ENCODE measurements at places on chromosomes 5 and 9.

DNA sequence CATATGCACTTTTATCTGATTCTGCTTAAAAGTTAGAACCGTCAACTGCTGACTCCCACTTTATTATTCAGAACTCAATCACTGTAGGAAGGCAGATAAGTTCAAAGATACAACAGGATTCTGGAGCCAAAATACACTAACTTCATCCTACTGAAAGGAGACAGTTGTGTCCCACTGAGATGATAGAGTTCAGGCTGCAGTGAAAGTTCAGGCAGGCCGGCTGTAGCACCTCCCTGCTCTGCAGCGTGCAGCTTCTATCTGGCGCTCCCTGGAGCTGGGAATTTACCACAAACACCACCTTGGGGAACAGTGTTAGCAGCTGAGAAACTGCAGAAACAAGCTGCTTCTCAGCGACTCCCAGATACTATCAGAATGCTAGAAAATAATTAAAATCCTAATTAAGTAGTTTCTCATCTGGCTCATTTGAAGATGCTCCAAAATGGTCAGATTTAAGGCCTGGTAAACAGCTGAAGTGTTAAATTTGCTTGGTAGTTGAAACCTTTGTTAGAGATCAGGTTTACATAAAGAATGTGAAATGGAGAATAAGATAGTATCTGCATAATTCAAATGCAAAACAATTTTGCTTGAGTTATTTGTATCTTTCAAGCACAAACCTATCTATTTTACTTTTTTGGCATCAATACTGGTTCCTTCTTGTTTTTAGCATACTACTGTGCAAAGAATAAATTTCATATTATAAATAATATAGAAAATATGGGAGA is 52.3 kb upstream of the CNTLN start:
- DNase-seq, result no peak

- DNase-seq, result no peak
Measured at GRCh38 chr9:84502066-84502465, 161.5 kb upstream of the SLC28A3 start.

DNA sequence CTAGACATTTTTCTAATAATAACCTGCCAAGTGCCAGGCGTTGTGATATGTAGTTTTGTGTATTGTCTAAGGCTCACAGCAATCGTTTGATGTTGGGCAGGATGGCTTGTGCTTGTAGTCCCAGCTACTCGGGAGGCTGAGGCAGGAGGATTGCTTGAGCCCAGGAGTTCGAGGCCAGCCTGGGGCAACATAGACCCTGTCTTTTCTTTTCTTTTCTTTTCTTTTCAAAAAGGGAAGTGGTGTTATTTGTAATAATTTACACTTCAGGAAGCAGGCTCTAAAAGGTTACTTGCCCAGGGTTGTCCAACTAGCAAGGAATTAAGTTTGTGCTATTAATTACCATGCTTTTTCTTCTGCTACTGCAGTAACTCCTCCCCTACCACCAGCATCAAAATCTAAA is 3.2 kb downstream of the ZNF131 start:
- DNase-seq, result no peak

DNA sequence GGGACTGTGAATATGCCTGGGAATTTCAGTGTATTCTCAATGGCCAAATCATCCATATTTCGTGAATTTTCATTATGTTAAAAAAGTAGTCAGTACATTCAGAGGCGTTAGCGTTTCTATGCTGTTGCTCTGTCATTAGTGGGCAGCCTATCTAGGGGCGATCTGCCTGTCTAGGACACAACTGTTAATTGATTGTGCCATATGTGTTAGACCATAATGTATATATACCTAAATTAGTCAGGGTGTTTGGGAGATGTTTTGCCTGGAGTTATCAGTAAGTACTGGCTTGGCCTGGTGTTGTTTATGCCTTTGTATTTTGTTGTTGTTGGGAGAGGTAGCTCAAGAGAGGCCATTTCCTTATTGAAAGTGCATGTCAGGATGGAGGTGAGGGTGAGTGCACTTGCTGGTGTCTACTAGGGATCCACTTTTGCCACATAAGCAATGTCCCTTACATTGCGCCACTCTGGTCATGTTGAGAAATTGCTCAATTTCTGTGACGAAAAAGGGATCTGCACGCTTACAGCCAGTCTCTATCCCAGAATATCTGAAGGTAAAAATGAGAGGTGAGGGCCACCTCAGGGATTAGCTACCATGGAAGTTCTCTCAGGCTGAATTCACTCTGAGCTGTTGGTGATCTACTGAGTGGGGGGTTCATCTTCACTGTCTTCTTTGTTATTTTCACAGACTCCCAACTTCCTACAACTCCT is 123.3 kb downstream of the ST8SIA4 start:
- no peak for DNase-seq

GRCh38 chr9:90991953-90992352 is 190.3 kb downstream of the SYK start:
- no peak for DNase-seq
